ENCODE measurements at places on chromosomes 7 and 10.

DNA sequence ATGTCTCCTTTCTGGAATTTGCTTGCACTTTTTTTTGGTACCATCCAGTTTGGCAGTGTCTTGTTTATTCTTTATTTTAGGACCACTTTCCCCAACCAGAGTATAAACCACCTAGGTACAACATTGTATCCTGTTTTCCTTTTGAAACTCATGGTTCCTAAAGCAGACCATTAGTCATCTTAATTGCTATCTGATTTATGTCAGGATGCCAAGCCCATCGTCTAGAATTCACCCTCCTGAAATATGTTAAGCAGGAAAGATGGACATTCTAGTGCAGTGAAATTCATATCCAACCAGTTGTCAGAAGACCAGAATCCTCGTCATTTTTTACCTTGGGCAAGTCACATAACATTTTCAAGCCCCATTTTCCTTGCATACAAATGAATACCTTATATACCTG lies 223.6 kb upstream of the KMT2E start:
- no peak for DNase-seq

DNA sequence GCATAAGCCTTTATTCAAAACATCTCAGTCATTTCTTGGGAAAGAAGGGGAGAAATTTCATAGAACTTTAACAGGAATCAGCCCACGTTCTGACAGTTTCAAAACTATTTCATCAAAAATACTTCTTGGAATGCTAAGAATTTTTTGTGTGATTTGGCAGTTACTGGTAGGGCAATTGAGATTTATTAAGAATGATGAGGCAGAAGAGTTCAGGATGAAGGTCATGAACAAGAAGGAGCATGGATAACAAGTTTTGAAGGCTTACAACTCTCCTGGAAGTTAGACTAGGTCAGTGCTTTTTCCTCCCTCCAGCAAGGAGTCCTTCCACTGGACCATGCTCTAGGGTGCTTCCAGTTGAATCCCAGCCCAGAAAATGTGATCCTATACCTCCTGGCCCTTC lies 569.9 kb downstream of the ANKRD7 start:
- no peak for DNase-seq

- DNase-seq = no peak
Observed at GRCh38 chr7:112154690-112155089, 51.5 kb downstream of the DOCK4 start.

- no peak for DNase-seq
Observed at GRCh38 chr7:135428879-135429278, 81.0 kb downstream of the CNOT4 start.

GRCh38 chr10:62527019-62527827 lies 153.1 kb downstream of the ZNF365 start:
- DNase-seq = no peak

DNA sequence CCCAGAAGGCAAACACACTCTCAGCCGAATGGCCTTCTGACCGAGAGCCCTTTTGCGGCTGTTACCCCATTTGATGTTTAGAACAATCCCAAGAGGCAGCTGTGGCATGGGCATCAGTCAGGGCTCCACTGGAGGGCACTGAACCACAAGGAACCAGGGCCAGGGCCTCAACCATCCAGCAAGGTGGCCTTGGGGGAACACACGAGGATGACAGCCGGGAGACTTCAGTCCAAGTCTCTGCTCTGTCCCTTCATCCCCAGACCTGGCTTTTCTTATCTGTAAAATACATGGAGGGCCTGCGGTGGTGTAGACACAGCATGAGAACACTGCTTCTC lies 63.6 kb upstream of the INSIG1 start:
- no peak for DNase-seq

DNA sequence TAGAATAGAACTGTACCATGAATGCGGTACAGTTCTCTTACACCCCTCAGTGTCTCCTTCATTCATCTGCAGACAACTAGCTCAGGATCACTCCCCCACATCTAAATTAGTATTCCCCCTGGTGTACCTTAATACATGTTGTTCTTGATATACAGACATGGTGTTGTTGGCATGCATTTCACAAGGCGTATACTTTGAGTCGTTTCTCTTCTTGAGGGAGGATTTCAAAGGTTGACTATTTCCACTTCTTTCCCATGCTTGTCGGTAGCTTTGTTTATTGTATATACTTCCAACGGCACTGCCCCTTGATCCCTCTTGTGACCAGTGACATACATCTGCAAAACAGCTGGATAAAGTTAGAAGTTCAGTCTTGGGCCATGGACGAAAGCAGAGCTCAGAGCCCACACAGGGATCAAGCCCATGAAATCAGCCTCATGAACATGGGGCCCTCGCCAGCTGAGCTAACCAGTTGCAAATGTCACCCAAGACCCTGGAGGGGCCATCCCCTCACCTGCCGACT lies 8.6 kb downstream of the CPA4 start:
- DNase-seq = no peak

GRCh38 chr7:106036004-106036403 lies 72.9 kb downstream of the CDHR3 start:
- no peak for DNase-seq

DNA sequence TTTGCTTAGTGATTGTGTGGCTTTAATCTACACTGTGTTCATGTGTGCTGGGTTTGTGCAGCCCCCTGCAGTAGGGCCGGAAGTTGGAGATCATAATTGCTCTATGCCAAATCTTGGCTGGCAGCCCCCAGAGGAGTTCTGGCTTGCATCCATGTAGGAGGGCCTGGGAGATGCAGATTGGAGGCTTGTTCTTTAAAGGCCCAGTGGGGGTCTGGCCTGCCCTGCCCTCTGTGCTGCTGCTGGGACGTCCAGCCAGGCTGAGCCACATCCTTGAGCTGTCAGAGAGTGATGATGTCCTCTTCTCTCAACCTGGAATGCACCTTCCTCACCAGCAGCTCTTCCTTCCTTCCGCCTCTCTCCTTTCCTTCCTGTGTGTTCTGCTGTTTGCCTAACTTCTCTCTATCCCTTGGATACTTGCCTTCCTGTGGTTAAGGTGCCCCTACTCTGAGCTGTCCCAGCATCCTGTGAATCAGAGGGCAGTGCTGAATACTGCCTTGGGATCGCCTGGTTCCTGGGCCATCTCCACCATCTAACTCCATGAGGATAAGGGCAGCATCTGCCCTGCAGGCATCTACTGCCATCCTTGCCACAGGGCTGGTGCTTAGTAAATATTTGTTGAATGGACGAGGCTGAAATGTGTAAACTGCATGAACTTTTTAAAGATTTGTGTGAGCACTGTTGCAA lies 30.2 kb downstream of the DOCK1 start:
- peak; percentile 47 for DNase-seq

GRCh38 chr10:118823256-118823907 lies 68.6 kb upstream of the CACUL1 start:
- DNase-seq = no peak

DNA sequence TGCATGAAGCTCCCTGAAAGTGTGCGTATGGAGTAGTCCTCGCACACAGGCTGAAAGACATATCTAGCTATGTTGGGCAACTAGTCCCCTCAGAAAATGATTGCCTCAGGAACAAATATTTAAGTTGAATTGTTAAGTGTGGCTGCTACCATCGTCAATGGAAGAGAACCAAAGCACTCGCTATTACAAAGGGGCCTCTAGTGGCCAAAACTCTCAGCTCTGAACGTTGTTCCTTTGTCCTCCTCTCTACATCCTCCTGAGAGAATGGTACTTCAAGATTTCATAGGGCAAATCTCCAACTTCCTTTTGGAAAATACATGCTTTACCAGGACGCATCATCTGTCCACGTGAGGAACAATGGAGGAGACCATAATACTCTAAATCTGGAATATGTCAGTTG lies 209.9 kb downstream of the NRG3 start:
- no peak for DNase-seq

GRCh38 chr7:47565640-47566250 lies 16.2 kb downstream of the TNS3 start:
- DNase-seq = no peak

DNA sequence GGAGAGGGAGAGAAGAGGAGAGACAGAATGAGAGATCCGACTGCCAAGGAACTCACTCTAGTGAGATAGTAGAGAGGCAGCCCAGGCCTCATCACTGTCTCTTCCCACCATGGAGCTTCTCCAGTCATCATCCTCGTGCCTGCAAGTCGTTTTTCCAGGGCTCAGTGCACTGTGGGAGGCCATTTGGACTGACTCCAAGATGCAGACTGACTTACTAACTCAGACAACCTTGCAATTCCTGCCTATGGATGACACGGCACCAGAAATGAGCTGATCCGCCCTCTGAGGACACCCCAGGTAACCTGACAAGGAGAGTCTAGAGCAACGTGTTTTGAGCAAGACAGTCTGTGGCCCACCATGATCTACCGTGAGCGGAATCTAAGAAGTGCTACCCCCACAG lies 154.9 kb downstream of the GLI3 start:
- peak; percentile 92 for DNase-seq

GRCh38 chr7:32618987-32619386 lies 123.7 kb downstream of the AVL9 start:
- no peak for DNase-seq

- peak; percentile 15 for DNase-seq
Observed at GRCh38 chr10:76975126-76975525, 662.5 kb downstream of the KCNMA1 start.

DNA sequence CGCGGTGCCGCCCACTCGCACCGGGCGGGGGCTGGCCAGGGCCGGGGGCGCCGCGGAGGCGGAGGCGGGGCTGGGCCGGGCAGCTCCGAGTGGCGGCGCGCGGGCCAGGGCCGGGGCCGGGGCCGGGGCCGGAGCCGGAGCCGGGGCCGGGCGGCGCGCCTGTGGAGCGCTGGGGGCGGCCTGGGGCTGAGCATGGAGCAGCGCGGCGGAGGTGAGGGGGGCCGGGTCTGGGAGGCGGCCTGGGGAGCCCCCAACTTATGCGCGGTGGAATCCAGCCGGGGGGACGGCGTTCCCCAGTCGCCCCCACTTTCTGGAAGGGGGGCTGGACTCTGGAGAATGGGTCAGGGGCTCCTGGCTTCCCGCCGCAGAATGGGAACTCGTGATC lies at the start of gene LZTS2:
Gene LZTS2 (plus strand): TSS at position 67 of the 385 bp plus-strand sequence. CDS start 2,731 bp downstream, outside the sequence.
- DNase-seq = no peak

DNA sequence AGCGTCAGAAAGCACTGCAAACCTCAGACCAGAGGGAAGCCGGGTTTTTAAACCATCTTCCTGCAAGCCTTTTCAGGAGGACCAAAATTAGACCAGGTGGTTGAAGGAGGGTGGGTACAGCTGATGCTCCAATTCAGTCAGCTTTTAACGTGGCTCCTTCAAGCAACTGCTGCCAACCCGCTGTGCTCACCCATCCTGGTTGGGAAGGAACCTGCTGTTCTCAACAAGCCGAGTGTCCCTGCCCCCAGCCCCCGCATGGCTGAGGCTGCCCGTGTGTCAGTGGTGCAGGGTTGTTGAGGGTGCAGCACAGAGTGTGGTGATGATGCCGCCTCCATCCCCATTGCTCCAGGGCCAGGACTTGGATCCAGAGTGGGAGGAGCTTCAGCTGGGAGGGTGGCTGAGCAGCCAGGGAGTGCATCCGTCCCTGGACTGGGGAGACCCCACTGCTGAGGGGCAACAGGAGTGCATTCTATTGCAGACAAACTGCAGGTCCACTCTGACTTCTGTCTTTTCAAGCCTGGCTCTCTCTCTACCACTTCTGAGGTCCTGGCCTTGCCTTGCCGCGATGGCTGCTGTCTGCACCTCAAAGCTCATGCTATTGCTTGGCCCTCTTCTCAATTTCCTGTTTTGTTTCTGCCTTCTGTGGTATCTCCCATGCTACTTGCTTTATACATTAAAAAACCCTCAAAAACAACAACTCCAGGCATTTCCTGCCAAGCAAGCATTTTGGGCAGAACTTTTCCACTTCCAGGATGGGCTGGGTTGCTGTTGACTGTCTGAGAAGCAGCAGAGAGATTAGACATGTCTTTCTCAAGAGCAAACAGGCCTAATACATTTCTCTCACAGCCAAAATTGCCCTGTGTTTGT lies 134.7 kb downstream of the DNAJB6 start:
- no peak for DNase-seq

DNA sequence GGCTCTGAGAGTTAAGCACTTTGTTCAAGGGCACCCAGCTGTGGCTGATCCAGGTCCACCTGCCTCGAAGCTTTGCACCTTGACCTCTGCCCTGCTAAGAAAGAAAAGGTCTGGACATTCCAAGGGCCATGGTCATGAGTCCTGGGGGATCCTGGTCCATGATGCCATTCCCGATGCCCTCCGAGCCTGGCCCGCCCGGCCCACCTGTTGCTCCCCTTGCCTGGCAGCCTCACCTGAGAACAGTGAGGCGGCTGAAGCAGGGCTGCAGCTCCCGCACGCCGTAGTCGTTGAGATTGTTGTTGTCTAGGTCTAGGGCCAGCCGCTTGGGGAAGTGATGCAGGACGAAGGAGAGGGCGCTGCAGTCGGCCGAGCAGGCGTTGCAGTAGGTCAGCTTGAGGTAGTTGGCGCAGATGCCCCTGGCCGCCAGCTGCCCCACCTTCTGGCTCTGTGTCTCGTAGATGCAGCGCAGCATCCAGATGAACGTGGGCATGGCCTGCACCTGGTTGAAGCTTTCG lies 27.5 kb downstream of the NOD1 start:
- no peak for DNase-seq

DNA sequence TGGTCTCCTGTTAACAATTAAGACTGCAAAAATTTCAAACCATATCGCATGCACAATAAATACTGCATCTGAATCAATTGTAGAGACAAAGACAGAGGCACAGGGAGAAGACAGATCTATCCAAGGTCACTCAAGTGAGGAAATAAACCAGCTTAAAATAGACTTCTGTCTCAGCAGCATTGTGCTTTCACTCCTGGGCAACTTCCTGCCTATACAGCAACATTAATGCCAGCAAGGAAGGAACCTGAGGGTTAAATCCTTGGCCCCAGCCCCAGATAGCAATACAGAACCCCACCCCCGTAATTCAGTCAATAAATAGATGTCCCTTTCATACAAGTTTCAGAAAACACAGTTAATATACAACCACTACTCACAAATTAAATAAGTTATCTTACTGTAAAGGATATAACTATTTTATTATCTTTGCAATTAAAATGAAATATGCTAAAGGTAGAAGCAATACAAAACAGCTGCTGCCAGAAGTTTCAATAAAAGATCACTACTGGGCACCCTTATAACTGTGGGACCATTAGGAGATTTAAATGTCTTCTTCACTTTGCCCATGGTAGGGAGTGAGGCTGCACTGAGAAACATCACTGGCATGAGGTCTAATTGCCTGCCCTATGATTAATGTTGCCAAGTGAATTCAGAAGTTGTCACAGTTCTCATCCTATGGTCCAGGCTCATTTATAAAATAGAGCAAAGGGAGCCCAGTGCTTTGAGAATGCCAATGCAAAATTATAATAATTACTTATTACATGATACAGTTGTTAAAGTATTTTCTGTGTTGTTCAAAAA lies 49.4 kb downstream of the CAV1 start:
- DNase-seq = no peak

- DNase-seq = no peak
Observed at GRCh38 chr10:131381576-131381975, 70.1 kb upstream of the TCERG1L start.

DNA sequence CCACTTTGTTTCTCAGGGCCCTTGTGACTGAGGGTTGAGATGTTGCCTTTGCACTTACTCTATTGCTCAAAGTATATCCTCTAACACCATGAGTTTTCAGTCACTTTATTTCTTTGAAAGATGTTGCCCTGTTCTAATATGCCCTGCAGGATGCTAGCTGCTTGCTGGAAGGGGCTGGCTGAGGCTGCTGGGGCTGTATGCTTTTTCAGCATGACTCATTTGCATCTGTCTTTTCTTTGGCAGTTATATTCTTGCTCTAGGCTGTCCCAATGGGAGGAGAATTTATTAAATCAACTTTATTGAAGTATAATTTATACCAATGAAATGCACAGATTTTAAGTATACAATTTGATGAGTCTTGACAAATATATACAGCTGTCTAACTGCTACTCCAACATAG lies 157.7 kb downstream of the PLPP4 start:
- no peak for DNase-seq

Measured in fibroblast of skin of scalp (primary cell).